ENCODE measurements at places on chromosomes 1 and 21.

DNA sequence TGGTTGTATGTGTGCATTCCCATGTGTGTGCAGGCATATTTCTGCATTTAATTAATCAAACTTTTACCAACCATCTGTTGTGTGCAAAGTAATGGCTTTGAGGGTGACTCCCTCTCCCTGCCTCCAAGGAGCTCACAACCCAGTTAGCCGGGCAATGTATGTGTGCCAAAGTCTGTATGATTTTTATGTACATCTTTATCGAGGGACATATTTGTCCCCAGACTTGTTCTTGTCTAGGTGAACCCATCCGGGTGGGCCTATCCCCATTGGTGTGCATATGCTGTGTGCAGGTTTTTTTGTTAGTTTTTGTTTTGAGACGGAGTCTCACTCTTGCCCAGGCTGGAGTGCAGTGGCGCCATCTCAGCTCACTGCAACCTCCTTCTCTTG lies 1.8 kb downstream of the SYTL1 start:
- no peak for DNase-seq

GRCh38 chr1:213050745-213051126 lies 305 bp upstream of the RPS6KC1 start:
- DNase-seq: no peak

GRCh38 chr1:202085682-202086373 lies 36.9 kb upstream of the GPR37L1 start:
- no peak for DNase-seq

DNA sequence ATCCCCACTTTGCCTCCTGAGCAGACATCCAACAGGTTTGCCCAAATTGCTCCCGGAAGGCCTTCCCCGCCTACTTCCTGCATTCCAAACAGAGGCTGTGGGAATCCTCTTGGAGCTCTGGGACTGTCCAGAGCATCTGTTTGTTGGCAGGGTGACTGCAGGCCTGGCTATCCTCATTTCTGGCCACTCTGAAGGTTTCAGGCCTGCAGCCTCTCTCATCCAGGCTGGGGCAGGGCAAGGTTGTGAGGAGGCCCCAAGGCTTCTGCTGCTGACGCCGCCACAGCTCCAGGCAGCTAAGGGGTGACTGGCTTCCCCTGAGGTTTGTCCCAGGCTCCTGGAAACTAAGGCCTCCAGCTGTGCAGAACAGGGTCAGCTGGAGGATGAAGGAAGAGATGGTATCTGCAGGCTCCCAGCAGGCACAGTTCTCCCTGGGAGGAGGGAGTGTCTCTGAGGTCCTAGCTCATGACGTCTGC lies 11.3 kb downstream of the CDK18 start:
- no peak for DNase-seq

GRCh38 chr1:167697667-167698141 lies 24.1 kb upstream of the MPZL1 start:
- no peak for DNase-seq

DNA sequence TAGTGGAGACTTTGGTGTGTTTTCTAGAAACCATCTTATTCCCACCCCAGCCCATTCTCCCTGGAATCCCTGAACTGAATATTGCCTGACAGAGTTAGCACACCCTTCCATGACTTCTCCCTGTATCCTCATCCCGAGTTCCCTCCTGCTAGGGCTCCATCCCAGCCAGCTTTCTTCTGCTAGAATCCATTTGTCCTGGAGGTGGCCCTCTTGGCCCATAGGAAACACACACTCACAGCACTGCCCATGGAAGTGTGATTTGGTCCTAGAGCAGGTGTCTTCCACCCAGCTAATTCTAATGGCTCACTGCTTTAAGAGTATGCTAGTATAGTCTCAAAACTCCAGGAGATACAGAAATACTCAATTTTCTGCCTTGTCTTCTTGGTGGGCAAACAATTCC lies 4.1 kb downstream of the KRTAP15-1 start:
- DNase-seq: no peak

DNA sequence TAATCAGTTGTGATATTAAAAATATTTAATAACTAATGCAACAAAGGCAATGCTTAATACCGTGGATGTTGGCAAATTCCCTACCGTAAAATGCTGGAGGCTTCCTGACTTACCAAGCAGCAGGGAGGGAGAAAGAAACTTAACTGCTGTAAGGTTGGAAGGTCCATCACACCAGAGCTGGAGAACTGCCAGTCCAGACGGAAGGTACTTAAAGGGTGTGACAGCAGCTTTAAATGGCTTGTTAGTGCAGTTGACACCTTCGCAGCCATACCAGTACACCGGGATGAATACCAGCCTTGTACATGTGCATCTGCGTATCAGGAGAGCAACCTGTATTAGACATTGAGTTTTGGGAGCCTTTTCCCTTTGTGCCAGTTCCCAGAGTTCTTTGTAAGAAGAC lies 269.5 kb upstream of the NCAM2 start:
- DNase-seq: no peak

DNA sequence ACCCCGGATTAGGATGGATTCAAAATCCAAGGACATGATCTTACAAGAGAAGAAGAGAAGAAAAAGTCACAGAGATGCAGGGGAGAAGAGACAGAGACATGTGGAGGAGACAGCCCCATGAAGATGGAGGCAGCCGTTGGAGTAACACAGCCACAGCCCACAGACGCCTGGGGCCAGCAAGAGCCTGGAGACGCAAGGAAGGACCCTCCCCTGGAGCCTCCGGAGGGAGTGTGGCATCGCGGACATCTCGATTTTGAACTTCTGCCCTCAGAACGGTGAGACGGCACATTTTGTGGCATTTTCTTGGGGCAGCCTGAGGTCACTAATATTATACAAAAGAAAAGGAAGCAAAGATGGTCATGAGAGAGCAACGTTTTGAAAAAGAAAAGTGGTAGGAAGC lies 28.8 kb downstream of the ABCG1 start:
- no peak for DNase-seq

DNA sequence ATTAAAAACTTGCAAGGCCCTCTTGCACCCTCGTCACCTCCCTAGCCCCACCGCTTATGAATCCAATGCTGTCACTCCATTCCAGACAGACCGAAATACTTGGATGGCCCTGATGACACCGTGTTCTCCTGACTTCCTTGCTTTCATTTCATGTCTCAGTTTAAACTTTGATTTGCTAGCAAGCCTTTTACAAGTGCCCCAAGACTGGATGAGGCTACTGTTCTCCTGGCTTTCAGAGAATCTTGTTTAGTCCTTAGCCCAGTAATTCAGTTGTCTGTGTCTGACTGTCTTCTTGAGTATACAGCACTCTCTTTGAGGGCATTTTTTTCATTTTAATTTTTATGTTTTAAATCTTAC lies 824 bp upstream of the IFI44L start:
- no peak for DNase-seq

DNA sequence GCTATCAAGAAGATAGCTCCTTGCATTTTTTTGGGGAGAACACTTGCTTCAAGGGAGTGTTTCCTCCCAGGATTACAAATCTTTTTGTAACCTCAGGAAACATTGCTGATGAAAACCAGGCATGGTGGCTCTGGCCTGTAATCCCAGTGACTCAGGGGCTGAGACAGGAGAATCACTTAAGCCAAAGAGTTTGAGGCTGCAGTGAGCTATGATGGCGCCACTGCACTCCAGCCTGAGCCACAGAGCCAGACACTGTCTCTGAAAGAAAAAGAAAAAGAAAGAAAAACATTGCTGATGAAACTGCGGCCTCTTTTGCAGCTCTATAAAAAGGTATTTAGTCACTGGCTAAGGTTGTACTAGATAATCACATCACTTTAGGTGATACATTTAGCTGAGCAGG lies 7.3 kb downstream of the RNU1-2 start:
- no peak for DNase-seq

- DNase-seq: no peak
Measured at GRCh38 chr21:42337276-42337675, 13.5 kb downstream of the TFF2 start.

- DNase-seq: no peak
Measured at GRCh38 chr1:198845271-198845670, 206.4 kb downstream of the PTPRC start.

GRCh38 chr1:212309967-212310366 lies 24.8 kb downstream of the PPP2R5A start:
- DNase-seq: no peak

GRCh38 chr1:168179438-168180147 lies 831 bp downstream of the TIPRL start:
- DNase-seq: peak; percentile 62

DNA sequence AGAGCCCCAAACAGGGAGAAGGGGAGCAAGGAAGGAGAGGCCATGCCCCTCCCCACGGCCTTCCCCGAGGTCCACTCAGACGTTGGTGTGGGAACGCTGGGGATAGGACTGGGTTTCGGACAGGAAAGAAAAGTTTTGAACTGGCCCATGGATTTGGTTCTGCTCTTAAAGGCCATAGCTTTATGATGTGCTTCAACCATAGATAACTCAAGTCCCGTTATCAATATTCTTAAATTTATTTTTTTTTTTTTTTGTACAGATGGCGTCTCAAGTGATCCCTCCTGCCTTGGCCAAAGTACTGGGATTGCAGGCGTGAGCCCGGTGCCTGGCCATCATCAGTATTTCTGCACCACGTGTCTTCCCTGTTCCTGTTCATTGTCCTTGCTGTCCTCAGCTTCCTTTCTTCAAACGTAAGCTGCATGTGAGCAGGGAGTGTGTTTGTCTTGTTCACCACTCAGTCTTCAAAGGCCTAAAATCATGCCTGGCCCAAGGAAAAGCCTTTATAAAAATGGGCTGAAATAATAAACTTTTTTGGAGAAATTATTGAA lies 820 bp upstream of the KRTAP10-1 start:
- no peak for DNase-seq

- no peak for DNase-seq
Measured at GRCh38 chr1:205074513-205074912, 9.7 kb downstream of the TMEM81 start.

GRCh38 chr1:63752176-63752575 lies 21.6 kb upstream of the ROR1 start:
- no peak for DNase-seq

- DNase-seq: no peak
Measured at GRCh38 chr1:87588495-87588894, 259.8 kb downstream of the LMO4 start.

DNA sequence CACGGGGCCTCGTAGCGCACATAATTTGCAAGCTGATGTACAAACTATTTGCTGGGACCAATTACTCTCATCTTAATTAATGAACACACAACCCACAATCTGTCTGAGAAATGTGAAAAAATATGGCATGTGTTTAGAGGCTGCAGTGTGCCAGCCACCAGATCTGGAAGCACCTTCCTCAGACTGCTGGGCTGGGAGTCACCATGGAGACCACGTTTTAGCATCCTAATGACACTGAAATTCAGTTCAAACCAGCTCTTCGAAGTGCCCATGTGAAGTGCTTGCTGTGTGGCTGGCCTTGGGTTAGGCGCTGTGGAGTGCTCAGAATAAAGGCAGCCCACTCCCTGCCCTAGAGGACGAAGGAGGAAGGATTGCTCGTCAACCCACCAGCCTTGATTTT lies 482.4 kb downstream of the OMA1 start:
- no peak for DNase-seq

DNA sequence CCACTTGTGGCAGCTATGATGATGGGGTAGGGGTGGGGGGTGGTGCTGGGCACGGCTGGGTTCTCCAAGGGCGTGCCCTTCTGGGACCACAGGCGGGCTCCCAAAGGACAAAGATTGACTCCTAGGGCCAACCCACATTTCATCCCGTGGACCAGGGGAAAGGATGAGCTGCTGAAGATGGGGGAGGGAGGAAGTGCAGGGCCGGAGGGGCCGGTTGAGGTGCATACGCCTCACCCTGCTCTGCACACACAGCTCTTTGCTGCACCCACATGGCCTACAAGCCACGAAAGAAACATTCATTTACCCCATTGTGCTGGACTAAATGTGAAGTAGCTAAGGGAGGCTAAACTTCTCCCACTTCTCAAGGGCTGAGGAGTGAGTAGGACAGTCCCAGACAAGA lies 34.2 kb upstream of the GNPAT start:
- DNase-seq: no peak

DNA sequence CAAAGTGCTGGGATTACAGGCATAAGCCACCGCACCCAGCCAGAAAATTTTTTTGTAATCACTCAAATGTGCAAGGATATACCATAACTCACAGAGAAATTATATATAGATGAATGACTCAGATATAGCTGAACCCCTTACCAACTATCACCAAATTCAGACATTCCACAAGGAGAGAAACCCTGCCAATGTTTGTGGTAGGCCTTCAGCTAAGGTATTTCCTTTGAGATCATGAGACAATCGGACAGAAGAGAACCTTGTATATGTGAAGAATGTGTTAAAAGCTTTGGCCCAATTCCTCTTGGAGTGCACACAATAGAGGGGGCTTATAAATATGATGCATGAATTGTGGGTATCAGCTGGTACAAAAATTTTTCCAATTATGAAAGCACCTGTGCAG lies 50.7 kb downstream of the ZNF684 start:
- no peak for DNase-seq

- DNase-seq: no peak
Measured at GRCh38 chr1:56978819-56979218, 13.0 kb upstream of the C8B start.

DNA sequence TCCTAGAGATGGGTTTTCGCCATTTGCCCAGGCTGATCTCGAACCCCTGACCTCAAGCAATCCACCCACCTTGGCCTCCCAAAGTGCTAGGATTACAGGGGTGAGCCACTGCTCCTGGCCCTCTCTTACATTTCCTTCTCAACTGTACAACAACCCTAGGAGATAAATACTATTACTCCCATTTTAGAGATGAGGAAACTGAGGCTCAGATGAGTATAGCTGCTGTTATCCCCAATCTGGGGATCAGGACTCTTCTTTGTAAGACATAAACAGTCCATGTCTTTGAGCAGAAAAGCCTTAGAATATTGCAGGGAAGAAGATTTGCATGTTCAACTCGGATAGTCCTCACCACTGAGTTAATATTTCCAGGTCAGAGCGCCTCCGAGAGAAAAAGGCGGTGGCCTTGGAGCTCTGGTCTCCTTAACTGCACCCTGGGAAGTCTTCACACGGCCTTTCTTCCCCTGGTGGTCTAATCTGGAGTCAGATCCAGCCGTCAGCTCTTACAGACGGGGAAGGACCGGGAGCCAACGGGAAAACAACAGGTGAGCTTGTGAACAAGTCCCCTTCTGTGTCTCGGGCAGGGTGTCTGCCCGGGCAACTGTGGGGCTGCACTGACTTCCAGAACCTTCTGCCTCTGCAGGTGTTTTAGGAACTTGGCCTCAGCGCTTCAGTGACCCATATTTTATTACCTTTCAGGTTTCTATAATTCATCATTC lies 5.9 kb upstream of the OLIG1 start:
- no peak for DNase-seq

- no peak for DNase-seq
Measured at GRCh38 chr1:2020310-2020655, 1.1 kb downstream of the GABRD start.

DNA sequence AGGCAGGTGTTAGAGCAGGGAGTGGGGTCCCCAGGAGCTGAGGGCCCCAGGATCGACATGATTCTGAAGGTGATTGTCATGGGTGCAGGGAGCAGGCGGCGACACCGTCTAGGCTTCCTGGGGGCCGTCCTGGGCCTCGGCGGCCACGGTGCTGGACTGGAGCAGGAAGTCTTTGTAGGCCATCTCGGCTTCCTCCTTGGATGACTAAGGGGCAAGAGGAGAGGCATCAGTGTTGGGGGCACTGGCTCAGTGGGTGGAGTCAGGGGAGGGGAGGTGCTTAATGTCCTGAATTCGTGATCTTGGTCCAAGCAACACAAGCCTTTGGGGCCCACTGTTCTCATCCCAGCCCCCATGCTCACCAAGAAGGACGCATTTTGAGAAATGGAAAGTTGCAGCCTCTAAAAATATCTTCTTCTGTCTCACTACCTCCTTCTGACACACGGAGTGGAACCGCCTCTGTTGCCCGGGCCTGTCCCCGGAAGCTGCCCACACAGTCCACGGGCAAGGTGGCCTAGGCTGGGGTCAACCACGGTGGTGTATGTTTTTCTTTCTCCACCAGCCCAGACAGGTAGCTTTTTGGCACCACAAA lies 8.6 kb upstream of the FCMR start:
- peak; percentile 44 for DNase-seq

Data from stimulated activated effector memory CD8-positive, alpha-beta T cell treated with anti-CD3 and anti-CD28 coated beads, Interleukin-12 subunit alpha, Interleukin-12 subunit beta, amount 100 ng/mL, for 72 hours (primary cell).